Central memory CD8-positive, alpha-beta T cell (primary cell): ENCODE measurements at places on chromosomes 16 and 17.

DNA sequence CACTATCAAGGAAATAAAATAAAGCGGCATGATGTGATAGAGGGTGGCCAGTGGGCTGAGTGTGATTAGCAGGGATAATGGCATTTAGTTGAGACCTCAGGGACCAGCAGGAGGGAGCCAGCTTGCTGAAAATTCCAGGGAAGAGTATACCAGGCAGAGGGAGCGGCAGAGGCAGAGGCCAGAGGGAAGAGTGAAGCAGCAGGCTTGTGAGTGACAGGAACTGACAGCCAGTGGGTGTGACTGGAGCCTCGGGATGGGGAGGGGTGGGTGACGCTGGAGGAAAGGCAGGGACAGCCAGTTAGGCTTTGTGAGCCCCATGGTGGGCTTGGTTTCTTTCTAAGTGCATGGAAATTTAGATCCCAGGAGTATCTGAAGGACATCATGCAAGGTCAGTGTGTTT lies 209.7 kb upstream of the CACNG3 start:
- peak overlapping the region; percentile 1 for H3K27ac ChIP-seq
- DNase-seq = no peak
- no peak overlapping the region for H3K4me3 ChIP-seq
- H3K36me3 ChIP-seq = peaks cover 30% of the 10 kb centered on the region

GRCh38 chr16:58034774-58035173 lies 9.2 kb downstream of the MMP15 start:
- H3K36me3 ChIP-seq = peaks cover 2% of the 10 kb centered on the region
- H3K4me1 ChIP-seq = no peaks in the 10 kb centered on the region
- no peak overlapping the region for H3K4me3 ChIP-seq
- DNase-seq = no peak

- H3K27ac ChIP-seq = peak overlapping the region; percentile 87
- no peak for DNase-seq
- no peaks in the 10 kb centered on the region for H3K27me3 ChIP-seq
- peaks cover 15% of the 10 kb centered on the region for H3K36me3 ChIP-seq
- H3K4me3 ChIP-seq = peak overlapping the region; percentile 96
- H3K4me1 ChIP-seq = peaks cover 39% of the 10 kb centered on the region
Observed at GRCh38 chr16:3401719-3402397, 843 bp downstream of the ZNF174 start.

GRCh38 chr17:76008630-76009425 lies 8.2 kb downstream of the CDK3 start:
- no peak overlapping the region for H3K4me3 ChIP-seq
- no peaks in the 10 kb centered on the region for H3K27me3 ChIP-seq
- no peak overlapping the region for H3K27ac ChIP-seq

DNA sequence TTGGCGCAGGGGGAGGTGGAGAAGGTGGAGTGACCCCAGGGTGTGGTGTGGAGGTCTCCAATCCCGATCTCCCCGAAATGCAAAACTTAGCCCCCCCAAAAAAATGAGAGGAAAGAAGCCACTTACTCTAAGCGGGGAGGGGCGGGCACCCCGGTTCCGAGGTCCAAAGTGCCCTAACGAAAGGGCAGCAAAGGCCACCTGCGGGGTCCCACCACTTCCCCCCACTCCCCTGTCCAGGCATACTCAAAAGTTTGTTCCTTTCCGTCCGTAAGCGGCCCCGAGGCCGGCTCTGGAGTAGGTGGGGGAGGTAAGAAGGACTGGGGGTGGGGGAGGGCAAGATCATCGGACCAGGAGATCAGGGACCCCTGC lies 1.1 kb downstream of the TOX3 start:
- H3K36me3 ChIP-seq = no peaks in the 10 kb centered on the region
- no peak for DNase-seq
- no peak overlapping the region for H3K27ac ChIP-seq
- H3K4me3 ChIP-seq = no peak overlapping the region

DNA sequence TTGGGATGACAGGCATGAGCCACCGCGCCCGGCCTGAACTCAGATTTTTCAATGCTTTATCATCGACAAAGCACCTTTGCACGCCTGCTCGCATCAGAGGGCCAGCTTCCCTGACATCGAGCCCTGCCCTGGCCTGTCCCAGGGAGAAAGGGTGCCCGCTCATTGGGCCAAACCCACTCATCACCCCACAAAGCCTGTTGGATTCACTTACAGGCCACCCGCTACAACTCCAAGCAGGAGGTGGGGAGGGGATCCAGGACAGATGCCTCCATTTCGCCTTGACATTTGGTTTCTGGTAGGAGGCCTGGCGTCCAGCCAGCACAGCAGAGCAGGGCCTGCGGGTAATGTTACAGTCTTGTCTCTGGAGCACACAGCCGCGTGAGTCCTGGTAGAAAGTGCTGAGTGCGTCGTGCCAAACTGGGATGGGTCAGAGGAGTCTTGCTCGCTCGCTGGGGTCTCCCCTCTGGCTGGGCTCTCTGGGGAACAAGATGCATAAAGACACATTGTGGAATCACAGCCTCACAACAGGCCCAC lies 19.8 kb downstream of the SMTNL2 start:
- peaks cover 35% of the 10 kb centered on the region for H3K27me3 ChIP-seq
- H3K4me1 ChIP-seq = no peaks in the 10 kb centered on the region
- peak overlapping the region; percentile 29 for H3K27ac ChIP-seq
- H3K4me3 ChIP-seq = no peak overlapping the region

GRCh38 chr16:87715658-87716057 lies 50.1 kb downstream of the KLHDC4 start:
- H3K4me1 ChIP-seq = peaks cover 34% of the 10 kb centered on the region
- DNase-seq = no peak
- H3K27ac ChIP-seq = peak overlapping the region; percentile 92
- H3K36me3 ChIP-seq = peaks cover 28% of the 10 kb centered on the region
- no peak overlapping the region for H3K4me3 ChIP-seq

GRCh38 chr16:15949210-15950160 lies at the start of gene ABCC1:
TSS of gene ABCC1 (plus strand) at chr16:15949616. CDS start at chr16:15949752, 136 bp downstream.
- peak; percentile 26 for DNase-seq
- peak within 1 kb of the TSS; percentile 94 for H3K4me3 ChIP-seq
- no peaks in the 10 kb centered on the region for H3K27me3 ChIP-seq
- H3K4me1 ChIP-seq = peaks cover 44% of the 10 kb centered on the region

GRCh38 chr16:78252757-78253156 lies 153.3 kb downstream of the WWOX start:
- no peak overlapping the region for H3K27ac ChIP-seq
- H3K36me3 ChIP-seq = no peaks in the 10 kb centered on the region
- no peak overlapping the region for H3K4me3 ChIP-seq
- peaks cover 10% of the 10 kb centered on the region for H3K4me1 ChIP-seq
- DNase-seq = no peak

DNA sequence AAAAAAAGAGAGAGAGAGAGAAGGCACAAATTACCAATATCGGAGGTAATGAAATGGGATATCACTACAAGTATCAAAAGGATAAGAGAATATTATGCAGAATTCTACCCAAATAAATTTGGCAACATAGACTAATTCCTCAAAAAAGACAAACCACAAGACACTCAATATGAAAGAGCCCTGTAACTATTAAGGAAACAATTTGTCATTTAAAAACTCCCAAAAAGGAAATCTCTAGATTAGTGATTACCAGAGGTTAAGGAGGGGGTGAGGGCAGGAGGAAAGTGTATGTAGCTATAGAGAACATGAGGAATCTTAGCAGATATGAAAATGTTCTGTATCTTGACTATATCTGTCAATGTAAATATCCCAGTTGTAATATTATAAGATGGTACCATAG lies 54.0 kb downstream of the CFDP1 start:
- H3K36me3 ChIP-seq = peaks cover 13% of the 10 kb centered on the region
- H3K4me3 ChIP-seq = no peak overlapping the region
- H3K27ac ChIP-seq = no peak overlapping the region
- no peaks in the 10 kb centered on the region for H3K27me3 ChIP-seq
- peaks cover 27% of the 10 kb centered on the region for H3K4me1 ChIP-seq

DNA sequence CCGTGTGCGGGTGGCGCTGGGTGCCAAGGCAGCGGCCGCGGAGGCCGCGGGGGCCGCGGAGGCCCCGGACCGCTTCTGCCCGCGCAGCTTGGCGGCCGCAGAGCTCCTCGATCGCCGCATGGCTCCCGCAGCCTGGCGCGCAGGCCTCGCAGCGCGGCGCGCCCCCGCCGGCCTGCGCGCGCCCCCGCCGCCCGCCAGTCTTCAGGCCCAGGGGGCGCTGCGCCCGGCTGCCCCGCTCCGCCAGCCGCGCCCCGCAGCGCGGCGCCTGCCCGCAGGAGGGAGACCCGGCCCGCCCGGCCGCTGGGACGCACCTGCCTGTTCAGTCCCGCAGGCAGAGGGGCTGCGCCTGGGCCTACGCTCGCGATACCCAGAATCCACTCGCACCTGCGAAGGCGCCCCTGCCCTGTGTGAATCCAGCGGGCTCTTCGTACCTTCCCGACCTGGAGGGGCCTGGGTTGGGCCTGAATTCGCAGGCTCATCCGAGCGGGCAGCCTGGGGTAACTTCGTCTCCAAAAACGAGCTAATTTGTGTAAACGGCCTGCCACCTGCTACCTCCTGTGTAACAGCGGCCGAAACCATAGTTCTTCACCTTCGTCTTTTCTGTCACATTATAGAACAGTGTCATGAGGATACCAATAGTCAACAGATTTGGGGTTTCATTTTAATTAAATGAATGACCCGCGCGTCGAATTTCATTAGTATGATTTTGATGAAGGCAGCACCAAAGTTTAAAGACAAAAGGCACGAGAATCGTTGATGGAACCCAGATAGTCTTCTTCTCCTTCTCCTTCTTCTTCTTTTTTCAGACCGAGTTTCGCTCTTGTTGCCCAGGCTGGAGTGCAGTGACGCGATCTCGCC lies at the start of gene CENPV:
TSS of gene CENPV (minus strand) at position 153 of the 858 bp plus-strand sequence. CDS start at position 120, 33 bp downstream.
- H3K27ac ChIP-seq = peak within 1 kb of the TSS; percentile 67
- peaks cover 14% of the 10 kb centered on the region for H3K4me1 ChIP-seq
- DNase-seq = peak; percentile 44
- H3K4me3 ChIP-seq = peak within 1 kb of the TSS; percentile 85
- peaks cover 8% of the 10 kb centered on the region for H3K36me3 ChIP-seq
- no peaks in the 10 kb centered on the region for H3K27me3 ChIP-seq

GRCh38 chr16:1049976-1050247 lies 22.6 kb upstream of the SSTR5 start:
- no peak overlapping the region for H3K27ac ChIP-seq
- H3K27me3 ChIP-seq = no peaks in the 10 kb centered on the region
- no peak for DNase-seq
- H3K36me3 ChIP-seq = no peaks in the 10 kb centered on the region

DNA sequence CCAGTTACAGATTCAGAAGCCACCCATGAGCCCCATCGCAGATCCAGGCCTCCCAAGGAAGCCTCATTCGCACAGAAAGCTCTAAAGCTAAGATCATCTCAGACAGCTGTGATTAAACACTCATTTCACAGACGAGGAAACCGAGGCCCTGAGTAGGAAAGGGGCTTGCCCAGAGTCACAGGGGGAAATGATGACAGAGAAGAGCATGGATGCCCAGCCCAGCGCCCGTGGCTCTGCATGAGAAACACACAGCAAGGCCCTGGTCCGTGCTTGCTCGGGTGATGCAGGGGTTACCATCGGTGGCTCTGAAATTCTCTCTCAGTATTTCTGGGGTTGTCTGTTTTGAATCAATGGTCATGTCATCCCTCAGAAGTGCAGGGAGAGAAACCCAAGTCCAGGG lies 109.6 kb downstream of the C16orf78 start:
- H3K27me3 ChIP-seq = peaks cover 8% of the 10 kb centered on the region
- H3K27ac ChIP-seq = no peak overlapping the region
- H3K4me3 ChIP-seq = no peak overlapping the region
- no peak for DNase-seq
- H3K4me1 ChIP-seq = no peaks in the 10 kb centered on the region

GRCh38 chr17:76852843-76853242 lies 15.4 kb upstream of the MGAT5B start:
- peaks cover 64% of the 10 kb centered on the region for H3K27me3 ChIP-seq
- no peak overlapping the region for H3K4me3 ChIP-seq
- no peaks in the 10 kb centered on the region for H3K4me1 ChIP-seq
- no peak for DNase-seq
- no peaks in the 10 kb centered on the region for H3K36me3 ChIP-seq
- H3K27ac ChIP-seq = no peak overlapping the region

DNA sequence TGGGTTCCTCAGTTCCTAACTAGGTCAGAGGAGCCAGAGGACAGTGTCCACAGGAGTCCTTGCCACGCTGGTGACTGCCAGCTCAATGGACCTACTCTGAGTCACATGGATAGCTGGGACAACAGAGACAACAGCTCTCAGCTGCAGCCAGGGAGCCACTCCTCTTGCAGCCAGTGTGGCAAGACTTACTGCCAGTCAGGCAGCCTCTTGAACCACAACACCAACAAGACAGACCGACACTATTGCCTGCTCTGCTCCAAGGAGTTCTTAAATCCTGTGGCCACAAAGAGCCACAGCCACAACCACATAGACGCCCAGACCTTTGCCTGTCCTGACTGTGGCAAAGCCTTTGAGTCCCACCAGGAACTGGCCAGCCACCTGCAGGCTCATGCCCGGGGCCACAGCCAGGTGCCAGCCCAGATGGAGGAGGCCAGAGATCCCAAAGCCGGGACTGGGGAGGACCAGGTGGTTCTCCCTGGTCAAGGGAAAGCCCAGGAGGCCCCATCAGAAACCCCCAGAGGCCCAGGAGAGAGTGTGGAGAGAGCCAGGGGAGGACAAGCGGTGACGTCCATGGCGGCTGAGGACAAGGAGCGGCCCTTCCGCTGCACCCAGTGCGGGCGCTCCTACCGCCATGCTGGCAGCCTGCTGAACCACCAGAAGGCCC lies 6.7 kb downstream of the ZNF646 start:
- no peak overlapping the region for H3K4me3 ChIP-seq
- H3K4me1 ChIP-seq = peaks cover 15% of the 10 kb centered on the region
- H3K27ac ChIP-seq = peak overlapping the region; percentile 53
- H3K36me3 ChIP-seq = peaks cover 21% of the 10 kb centered on the region
- DNase-seq = no peak

DNA sequence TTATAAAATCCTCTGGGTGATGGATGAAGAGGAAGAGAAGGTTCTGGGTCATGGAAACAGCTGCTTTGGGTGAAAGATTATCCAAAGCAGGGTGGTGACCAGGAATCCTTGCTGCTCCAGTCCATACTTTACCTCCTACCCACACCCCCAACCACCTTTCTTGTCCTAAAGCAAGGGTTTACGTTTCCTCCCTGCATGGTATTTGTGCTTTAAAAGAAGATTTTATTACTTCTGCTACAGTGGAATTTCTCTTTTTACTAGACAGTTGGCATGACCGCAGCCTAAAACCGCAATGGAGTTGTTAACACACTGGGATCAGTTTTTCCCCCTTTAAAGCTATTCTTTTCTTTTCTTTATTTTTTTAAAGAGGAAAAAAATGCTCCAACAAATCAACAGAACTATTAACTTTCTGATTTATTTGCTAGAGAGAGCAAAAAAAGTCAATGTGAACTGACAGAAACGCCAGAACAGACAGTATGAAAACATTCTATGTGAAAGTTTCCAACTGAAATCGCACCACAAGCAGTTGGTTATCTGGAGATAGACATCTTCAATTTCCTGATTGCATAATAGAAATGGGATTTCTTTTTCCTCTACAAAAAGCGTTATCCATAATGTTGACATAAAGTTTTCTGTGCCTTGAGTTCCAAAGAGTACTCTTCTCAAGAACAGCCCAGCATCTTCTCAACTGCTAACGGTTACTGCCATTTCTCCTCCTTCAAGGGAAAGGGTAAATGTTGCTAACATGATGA lies 236.0 kb downstream of the IRX3 start:
- H3K4me3 ChIP-seq = no peak overlapping the region
- no peaks in the 10 kb centered on the region for H3K27me3 ChIP-seq
- no peak for DNase-seq
- H3K27ac ChIP-seq = no peak overlapping the region
- H3K4me1 ChIP-seq = no peaks in the 10 kb centered on the region
- no peaks in the 10 kb centered on the region for H3K36me3 ChIP-seq
